ENCODE measurements at places on chromosomes 2 and 18.

DNA sequence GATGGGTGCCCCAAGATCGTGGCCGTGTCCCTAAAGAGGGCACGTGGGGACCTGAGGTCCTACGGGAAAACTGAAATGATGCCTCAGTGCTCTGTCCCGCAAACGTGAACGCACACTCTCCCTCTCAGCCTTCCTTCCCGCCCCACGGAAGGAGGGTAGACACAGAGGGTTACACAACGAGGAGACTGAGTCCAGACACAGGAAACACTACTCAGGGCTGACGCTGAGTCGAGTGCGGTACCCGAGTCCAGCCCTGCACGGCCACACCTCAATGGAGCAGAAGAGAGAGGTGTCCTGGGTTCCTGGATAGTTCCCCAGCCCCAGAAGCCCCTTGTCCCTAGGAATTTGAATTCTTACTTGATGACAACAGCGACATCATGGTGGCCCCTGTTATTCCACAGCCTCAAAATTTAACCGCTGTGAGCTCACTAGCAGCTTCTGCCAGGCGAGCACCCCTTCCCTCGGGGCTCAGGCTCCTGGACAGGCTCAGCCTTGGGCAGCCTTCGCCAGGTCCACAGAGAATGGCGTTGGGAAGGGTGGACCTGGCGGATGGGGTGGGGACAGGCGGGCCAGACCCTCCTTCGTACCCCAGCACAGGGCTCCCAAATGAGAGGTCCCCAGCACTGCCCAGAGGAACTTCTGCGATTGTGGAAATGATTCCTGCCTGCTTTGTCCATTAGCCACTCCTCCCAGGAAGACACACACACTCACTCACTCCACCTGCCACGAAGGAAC, 980 bp upstream of the RNPEPL1 start:
- DNase-seq: no peak

DNA sequence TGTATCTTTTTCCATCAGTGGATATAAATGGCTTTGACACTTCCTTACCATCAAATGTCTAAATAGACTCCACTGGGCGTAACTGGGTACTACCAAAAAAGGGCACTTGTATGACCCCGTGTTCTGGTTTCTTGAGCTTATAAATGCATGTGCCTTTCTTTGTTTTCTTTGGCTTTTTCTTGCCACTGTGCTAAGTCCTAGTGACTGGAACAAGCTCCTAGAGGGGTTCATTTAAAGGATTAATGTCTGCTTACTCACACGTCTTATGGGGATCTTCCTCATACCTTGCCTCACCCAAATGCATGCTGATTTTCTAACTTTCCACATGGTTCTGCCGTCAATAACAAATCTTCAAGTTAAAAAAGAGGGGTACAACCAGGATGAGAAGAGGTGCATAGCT, 19.8 kb upstream of the ZNF532 start:
- DNase-seq: no peak

GRCh38 chr2:99679518-99679917, 189.7 kb upstream of the REV1 start:
- DNase-seq: no peak

DNA sequence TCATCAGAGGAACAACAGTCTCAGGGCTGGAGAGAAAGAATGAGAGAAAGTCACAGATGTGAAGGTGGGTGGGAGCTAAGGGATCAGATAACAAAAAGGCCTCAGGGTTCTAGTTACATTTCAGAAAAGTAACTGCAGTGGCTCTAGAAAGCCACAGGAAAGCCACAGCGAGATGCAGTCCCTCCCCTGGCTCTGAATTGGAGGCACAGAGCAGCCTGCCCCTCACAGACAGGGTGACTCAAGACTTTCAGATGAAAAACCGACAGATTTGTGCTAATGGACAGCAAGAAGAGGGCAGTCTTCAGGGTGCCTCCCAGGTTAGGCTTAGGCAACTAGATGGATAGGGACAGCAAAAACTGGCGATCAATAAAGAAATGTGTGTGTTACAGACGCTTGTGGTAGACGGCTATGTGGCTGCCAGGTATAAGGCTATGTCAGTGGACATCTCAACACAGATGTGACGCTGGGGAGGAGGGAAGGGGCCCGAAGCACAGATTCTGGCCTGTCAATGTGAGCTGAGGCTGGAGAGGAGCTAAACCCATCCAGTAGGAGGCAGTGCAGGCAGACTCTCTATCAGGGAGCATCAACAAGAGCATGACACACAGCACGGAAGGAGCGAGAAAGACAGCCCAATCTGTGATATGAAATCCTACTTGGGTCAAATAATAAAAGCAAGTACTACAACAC, 26.2 kb downstream of the UNC50 start:
- DNase-seq: no peak

GRCh38 chr2:167790781-167791450, 456.5 kb downstream of the STK39 start:
- DNase-seq: no peak

All from NCI-H146 (cell line).